Activated CD4-positive, alpha-beta T cell treated with anti-CD3 and anti-CD28 coated beads for 36 hours (primary cell): ENCODE measurements at places on chromosomes 1 and 21. TPM values are rescaled to one million over a fixed set of nuclear protein-coding genes. Genes with fewer than 3 reads are reported as not detected.

DNA sequence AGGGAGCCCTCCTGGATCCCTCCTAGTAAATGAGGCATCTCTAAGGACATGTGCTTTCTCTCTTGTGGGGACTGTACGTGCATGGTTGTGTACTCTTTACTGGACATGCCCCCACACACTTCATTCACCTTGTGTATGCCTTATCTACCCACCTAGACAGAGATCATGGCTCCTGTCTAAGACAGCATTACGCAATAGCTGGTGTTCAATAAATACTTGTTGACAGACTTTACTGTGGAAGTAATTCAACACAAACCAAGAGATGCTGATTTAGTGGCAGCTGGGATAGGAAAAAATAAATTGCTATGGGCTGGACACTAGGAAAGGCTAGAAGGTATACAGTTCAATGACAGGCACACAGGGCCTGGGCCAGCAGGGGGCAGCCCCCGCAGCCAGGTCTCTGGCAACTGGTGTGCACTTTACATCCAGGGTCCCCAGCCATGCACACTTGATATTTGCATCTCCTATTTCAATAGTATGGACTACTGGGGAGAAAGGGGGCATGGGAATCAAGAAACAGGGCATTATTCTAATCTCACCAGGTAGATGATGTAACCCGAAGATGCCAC is 24.2 kb downstream of the TRABD2B start:
- no peak for DNase-seq

DNA sequence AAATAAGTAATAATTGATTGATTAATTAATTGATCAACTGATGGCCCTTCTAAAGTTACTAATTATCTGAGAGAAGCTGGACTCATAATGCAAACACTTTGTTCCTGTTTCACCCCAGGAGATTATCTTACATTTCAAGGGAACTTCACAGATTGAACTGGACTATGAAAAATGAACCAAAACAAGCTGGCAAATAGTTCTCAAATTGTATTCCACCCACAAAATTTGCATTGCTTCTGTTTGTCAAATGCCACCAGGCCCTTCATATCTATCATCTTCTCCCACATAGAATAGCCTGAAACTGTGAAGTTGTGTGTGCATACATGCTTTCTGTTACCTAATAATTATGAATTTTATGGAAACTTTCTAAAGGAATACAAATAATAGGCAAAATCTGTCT is 104.0 kb downstream of the ZNF281 start:
- no peak for DNase-seq

The CNR2 gene
- not detected for total RNA-seq

The LYPD8 gene
- total RNA-seq = not detected

- no peak for DNase-seq
These were observed 466 bp downstream of the HTR6 start for GRCh38 chr1:19665186-19665495.

DNA sequence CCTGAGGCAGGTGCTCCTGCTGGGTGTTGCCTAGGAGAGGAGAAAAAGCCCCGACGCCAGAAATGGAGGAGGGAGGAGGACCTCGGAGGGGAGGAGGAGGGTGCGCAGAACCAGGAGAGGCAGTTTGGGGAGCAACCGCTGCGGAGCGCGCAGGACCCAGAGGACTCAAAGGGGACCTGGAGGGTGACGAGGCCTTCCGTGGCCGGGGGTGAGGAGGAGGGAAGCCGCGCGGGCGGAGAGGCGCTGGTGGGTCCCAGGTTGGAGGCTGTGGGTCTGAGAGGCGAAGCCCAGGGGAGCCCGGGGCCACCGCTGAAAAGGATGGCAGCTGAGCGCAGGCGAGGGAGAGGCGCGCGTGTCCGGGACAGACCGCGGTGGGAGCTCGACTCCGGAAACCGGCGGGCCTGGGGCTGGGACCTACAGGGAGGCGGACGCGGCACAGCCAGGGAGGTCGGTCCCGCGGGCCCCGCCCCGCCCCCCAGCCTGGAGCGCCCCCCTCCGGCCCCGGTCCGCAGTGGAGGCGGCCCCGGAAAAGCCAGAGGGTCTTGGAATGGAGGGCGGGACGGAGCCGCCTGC is 15.1 kb downstream of the RNF223 start:
- peak; percentile 75 for DNase-seq

GRCh38 chr1:97004743-97005142 is 283.2 kb downstream of the PTBP2 start:
- no peak for DNase-seq

GRCh38 chr1:170075186-170075585 is 691 bp upstream of the KIFAP3 start:
- peak; percentile 15 for DNase-seq

- DNase-seq = no peak
These were observed 5.4 kb upstream of the TINAGL1 start for GRCh38 chr1:31570906-31571305.

GRCh38 chr1:212722270-212722957 is 22.8 kb upstream of the BATF3 start:
- DNase-seq = no peak

The FBXO2 gene
- 2.1 TPM for total RNA-seq

DNA sequence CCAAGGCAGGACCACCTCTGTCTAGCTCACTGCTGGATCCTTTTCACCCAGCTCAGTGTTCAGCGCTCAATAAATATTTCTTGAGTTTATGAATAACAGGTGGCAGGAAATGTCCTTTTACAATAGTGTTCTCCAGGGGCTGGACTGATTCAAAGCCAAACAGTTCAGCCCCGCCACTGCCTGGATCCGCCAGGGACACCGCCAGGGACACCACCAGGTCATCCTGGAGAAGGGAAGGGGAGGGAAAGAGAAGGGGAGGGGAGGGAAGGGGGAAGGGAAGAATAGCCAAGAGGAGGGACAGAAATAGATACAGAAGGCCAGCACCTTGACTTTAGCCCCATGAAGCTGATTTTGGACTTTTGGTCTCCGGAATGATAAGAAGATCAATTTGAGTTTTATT is 255.6 kb downstream of the GRIK3 start:
- DNase-seq = no peak

GRCh38 chr21:26461500-26461899 is 111.6 kb downstream of the CYYR1 start:
- no peak for DNase-seq
